ENCODE measurements at places on chromosomes 11 and 22.
A peak's percentile ranks its signal among the peaks of the same experiment; 100 is the strongest.

DNA sequence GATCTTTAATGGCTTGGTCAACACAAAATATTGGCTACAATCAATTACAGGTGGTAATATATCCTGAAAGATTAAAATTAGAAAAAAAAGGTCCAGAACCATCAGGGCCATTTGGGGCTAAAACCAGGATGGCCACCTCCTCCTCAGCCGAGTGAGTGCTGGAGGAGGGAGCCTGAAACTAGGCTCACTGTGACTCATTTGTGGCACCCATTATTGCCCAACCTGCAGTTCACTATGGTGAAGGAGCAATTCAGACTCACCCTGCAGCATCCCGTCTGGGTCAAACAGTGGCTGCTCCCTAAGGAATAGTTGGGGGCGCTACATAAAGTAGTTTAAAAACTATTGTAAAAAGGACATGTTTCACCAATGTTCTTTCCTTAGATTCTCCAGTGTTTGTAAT is 60.7 kb downstream of the GLYATL1 start:
- no peak for DNase-seq

- DNase-seq = no peak
Measured at GRCh38 chr22:50686794-50687193, 14.2 kb downstream of the SHANK3 start.

GRCh38 chr11:117822074-117823033 is 2.2 kb downstream of the FXYD2 start:
- DNase-seq = peak; percentile 45

- DNase-seq = no peak
Measured at GRCh38 chr22:48500471-48501230, 1327.0 kb downstream of the BRD1 start.

- DNase-seq = no peak
Measured at GRCh38 chr11:116833816-116834534, 3.4 kb downstream of the APOA1 start.

DNA sequence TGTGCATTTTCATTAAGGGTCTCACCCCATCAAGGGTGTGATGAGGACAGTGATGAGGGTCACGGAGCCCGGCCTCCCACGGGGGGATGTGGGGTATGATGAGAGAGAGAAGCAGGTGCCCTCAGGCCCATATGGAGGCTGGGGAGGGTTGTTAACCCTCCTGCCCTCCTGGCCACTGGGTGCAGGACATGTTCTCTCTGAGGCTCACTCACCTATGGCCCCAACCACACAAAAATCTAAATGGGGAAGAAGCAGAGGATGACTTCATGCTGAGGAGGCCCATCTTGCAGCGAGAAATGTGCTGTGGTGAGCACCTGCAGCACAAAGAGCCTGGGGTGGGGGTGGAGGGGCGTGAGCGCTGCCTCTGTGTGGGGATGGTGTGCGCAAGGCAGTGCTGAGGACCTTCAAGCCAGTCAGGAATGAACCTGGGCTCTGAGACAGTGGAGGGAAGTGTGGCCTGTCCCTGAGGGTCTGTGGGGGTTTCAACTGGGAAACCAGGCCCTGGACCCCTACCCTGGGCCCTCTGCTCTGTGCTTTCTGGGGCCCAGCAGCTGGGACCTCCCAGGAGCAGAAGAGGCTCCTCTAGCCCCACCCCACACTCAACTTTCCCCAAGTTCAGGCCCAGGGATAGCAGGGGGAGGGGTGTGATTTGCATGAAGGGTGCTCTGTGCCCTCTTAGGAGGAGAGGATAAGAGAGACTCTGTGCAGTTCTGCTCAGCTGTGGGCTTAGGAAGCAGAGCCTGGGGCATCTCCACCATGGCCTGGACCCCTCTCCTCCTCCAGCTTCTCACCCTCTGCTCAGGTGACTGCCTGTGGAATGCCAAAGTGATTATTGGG is 43.0 kb upstream of the TOP3B start:
- DNase-seq = no peak

- no peak for DNase-seq
Measured at GRCh38 chr11:107609400-107610218, 18.7 kb downstream of the ELMOD1 start.

Measured in CD4-positive, alpha-beta T cell treated with Interleukin-2 at 100 ng/mL for 4 hours (primary cell).